Cerebellar nuclear complex (tissue), 1 donor: ENCODE measurements at places on chromosomes 6 and 20.

DNA sequence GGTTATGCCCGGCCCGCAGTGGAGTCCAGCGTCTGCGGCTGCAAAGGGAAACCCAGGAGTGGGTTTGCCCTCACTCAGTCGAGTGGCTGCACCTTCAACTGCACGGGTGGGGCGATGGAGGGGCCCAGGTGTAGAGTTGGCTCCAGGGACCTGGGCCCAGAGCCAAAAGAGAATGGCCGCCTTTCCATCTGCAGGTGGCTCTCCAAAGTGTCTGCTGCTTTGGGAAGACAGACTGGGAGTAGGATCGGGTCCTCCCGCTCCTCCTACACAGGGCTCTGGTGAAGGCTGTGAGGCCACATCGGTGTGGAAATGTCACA, 80.1 kb downstream of the PTPN1 start:
- DNase-seq, result no peak

DNA sequence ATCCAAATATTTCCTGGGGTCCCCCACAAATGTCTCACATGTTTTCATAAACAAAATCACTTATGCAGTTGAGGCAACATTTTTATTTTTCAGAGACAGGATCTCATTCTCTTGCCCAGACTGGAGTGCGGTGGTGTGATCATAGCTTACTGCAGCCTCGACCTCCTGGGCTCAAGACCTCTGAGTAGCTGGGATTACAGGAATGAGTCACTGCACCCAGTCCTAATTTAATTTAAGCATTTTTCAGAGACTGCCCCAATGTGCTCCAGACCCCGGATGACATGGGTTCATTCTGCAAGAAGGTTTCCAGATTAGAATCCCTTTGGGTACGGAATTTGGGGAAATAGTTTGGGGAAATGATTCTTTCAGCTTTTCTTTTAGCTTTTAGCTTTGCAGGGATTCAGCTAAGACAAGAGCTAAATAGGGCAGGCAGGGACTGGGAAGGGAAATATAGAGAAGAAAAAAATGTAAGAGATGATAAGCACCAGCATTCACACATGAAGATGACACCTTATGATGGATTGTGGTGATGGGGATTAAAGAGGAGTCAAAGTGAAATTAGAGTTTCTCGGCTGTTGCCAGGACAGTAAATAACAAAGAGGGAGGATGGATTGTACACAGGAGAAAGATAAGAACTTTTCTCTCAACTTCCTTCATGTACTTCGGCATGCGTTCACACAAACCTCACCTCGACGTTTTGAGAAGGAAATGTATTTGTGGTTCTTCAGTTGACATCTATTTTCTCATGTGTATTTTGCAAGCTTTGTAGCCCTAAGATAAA, 169.4 kb upstream of the TAB2 start:
- DNase-seq, result no peak

DNA sequence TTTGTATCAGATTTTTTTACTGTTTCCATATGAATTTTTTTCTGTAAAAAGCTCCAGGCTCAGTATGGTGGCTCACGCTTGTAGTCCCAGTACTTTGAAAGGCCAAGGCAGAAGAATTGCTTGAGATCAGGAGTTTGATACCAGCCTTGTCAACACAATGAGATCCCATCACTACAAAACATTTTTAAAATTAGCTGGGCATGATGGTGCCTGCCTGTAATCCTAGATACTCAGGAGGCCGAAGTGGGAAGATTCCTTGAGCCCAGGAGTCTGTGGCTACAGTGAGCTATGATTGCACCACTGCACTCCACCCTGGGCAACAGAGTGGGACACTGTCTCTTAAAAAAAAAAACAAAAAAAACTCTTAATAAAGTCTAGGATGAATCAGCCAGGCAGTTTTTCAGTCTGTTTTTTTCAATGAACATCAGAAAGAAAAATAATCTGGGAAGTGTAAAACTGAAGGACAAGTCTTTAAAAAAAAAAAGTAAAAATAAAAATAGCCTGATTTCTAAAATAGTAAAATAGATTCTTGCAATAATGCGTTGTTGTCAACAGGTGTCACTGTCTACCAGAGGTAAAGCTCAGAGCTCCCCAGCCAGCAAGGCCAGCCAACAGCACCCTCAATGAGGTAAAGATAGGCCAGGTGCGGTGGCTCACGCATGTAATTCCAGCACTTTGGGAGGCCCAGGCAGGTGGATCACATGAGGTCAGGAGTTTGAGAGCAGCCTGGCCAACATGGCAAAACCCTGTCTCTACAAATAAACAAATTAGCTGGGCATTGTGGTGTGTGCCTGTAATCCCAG, 9.3 kb upstream of the ATG5 start:
- DNase-seq, result no peak

DNA sequence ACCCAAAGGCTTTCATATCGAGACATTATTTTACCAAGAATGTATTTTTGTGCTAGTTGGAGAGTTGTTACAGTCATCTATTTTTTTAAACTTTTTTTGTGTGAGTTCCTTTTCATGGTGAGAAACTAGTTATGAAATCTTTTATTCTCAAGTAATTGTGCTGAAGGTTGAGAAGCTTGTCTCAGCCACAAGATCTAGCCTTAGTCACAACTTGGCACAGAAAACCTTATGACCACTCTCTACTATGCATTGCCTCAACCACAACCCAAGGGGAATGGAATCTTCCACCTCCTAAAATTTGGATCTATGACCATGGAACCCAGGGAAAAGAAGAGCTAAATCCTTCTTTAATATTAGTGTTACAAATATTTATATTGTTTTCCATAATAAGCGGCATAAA, 58.5 kb downstream of the HS3ST5 start:
- DNase-seq, result no peak

GRCh38 chr6:11563793-11564192, 26.2 kb downstream of the TMEM170B start:
- no peak for DNase-seq

DNA sequence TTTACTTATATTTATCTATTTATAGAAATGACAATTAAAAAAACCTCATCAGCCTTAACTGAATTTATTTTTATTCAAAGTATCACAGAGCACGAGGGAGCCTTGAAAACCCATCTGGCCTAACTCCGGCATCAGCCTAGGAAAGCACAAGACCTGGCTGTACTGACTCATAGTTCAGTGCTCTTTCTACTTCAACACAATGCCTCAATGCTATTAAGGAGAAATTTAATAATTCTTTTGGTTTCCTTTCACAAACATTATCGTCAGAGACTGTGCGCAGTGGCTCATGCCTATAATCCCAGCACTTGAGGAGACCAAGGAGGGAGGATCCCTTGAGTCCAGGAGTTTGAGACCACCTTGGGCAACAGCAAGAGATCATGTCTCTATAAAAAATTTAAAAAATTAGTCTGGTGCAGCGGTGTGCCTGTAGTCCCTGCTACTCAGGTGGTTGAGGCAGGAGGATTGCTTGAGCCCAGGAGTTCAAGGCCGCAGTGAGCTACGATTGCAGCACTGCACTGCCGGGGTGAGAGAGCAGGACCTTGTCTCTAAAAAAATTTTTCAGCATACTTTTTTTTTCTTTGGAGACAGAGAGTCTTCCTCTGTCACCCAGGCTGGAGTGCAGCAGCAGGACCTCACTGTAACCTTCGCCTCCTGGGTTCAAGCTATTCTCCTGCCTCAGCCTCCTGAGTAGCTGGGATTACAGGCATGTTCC, 1.9 kb upstream of the SASH1 start:
- no peak for DNase-seq

DNA sequence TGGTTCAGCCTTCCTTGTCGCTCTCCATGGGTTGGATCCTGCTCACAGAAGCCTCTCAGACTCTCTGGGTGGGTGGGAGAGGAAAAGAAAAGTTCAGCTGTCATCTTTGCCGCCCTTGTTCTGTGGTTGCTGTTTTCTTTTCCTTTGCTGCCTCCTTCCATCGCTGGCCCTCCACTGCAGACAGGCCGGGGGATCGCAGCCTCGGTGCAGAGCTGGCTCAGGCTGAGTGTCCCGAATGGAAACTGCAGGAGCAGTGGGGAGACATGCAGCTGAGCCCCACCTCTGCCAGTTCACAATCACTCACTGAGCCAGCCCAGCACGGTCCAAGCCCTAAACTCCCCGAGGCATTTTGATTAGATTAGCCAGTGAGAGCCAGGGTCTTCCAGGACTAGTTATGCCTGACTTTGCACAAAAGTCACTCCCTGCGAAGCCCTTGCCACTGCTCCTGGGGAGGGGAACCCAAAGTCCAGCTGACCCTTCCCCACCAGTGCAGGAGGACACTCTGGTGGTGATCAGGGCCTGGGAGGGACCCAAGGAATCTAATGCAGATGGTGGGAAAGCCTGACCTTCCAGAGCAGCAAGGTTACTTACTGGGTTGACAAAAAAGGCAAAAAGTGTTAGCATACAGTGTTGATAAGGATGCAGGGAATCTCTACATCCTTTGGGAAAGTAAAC, 14.0 kb downstream of the NRN1 start:
- DNase-seq, result no peak

- DNase-seq, result no peak
These were observed 24.4 kb downstream of the DNAH8 start for GRCh38 chr6:38739532-38739931.

GRCh38 chr20:13142143-13142542, 78.9 kb upstream of the ISM1 start:
- DNase-seq, result no peak

DNA sequence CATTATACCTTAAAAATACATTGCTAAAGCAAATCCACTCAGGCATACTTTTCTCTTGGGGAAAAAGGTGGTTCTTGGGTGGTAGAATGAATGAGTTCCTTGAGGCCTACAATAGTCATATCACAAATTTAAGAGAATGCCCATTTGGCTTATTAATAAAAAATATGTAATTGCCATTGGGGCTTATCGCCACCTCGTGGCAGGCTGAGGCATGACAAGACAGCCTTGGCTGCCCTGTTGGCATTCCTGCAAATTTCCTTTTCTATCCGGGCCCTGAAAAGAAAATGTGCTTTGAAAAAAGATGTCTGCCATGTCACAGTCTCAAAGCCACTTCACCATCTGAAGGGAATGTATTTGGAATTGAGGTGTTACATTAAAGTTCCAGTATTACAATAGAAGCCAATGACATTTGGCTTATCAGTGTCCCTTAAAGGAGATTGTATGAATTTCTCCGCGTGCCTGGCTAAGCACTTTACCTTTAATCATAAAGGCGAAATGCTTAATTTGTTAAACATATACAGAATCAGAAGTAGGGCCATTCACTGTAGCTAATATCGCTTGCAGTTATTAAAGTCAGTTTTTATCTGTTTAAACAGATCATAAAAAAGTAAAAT, 188.3 kb upstream of the ZFP64 start:
- DNase-seq, result no peak

DNA sequence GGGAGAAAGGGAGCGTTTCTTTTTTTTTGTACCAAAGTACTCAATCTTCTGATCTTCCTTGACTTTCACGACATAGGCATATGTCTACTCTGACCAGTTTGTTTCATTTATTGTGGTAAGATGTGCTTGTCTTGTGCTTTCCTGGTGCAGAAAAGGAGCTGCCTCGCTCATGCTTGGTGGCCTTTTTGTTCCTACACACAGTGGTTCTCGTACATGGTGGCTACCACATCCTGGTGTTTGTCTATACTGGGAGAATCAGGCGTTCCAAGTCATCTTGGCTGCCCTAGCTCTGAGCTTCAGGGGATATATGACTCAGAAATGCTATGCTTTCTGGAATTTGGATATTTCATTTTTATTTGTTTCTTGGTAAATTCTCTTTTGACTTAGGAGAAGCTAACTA, 31.8 kb downstream of the MYB start:
- DNase-seq, result no peak

- DNase-seq, result no peak
These were observed 1370.8 kb downstream of the GRIK2 start for GRCh38 chr6:102764317-102764716.

DNA sequence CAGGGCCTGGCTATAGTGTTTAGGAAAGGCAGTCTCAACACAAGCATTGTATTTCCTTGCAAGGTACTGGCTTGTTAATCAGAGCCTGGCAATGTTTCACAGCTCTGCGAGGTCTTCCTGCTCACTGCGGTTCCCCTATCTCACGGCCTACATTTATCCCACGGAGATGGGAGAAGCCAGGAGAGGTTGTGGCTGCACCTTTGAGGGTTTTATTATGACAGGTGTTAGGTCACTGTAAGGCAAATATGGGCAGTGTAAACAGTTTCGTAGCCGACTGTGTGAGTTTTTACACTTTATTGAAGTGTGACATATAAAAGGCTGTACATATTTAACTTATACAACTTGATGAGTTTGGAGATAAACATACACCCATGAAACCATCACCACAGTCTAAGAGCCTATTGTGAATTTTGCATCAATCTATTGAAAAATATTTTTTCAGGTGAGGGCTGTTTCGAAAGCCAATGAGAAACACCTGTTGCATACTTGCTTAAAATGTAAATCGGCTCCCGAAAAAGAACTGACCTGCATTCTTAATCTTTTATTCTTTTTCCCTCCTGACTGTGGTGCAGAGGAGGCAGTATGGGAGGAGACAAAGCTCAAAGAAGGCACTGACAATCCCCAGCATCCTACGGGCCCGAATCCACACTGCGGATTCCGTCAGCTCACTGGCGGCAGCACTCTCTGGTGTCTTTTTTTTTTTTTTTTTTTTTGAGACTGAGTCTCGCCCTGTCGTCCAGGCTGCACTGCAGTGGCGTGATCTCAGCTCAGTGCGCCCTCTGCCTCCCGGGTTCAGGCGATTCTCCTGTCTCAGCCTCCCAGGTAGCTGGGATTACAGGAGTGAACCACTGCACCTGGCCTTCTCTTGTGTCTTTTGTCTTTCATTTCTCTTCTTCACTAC, 7.5 kb upstream of the RBM38 start:
- DNase-seq, result no peak
